ENCODE measurements at places on chromosomes 1 and 21. TPM values are rescaled to one million over a fixed set of nuclear protein-coding genes. Genes with fewer than 3 reads are reported as not detected.

DNA sequence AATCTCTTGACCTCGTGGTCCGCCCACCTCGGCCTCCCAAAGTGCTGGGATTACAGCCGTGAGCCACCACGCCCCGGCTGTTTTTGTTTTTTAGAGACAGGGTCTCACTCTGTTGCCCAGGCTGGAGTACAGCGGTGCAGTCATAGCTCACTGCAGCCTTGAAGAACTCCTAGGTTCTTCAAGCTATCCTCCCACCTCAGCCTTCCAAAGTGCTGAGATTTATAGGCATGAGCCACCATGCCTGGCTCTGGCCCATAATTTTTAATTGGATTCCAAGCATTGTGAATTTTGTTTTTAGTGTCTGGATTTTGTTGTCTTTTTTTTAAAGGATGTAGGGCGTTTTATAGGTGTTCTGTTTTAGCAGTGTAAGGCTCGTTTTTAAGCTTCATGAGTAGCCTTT, 28.6 kb upstream of the TXLNA start:
- no peaks in the 10 kb centered on the region for H3K36me3 ChIP-seq
- no peak overlapping the region for H3K27ac ChIP-seq
- DNase-seq = no peak
- no peak overlapping the region for H3K4me3 ChIP-seq
- H3K27me3 ChIP-seq = no peaks in the 10 kb centered on the region

The DCST2 gene
- 0.81 TPM for total RNA-seq

- no peak overlapping the region for H3K27ac ChIP-seq
- DNase-seq = no peak
- H3K4me1 ChIP-seq = no peaks in the 10 kb centered on the region
Measured at GRCh38 chr21:36507397-36508018, 27.6 kb upstream of the CLDN14 start.

DNA sequence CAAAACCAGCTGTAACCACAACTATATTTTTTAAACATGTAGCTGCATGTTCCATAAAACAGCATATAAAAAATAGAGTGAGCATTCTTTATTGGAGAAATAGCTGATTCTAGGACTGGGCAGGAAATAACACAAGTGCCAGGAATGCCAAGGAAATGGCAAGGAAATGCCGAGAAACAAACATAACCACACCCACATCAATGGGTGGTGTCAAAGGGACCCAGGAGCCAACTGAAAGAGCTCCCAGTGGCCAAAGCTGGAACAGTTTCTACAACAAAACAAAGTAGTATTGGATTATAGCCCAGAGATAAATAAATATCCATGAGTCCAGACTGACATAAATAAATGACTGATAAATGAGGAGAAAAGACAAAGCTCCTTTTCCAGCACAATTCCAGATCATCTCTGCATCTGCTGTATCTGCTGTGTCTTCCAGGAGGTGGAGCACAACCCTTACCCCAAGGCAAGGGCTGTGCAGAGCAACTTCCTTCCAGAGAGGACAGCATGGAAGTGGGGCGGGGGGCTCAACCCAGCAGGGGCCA, 28.1 kb downstream of the ADARB1 start:
- DNase-seq = no peak
- H3K4me3 ChIP-seq = no peak overlapping the region
- peaks cover 4% of the 10 kb centered on the region for H3K4me1 ChIP-seq
- H3K27me3 ChIP-seq = no peaks in the 10 kb centered on the region
- no peaks in the 10 kb centered on the region for H3K36me3 ChIP-seq

DNA sequence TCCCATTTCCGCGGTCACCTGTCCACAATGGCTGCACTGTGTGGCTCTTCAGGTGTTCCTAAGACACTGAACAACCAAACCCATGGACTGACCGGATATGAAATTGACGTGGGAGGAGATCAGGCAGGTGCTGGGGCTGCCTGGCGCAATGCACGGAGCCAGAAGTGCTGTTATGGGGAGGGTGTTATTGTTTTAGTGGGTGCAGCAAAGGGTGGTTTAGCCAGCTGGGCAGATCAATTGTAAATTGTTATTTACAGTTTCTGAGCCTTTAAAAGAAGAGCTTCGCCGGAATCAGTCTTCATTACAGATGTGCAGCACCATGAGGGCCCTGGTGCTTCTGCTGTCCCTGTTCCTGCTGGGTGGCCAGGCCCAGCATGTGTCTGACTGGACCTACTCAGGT, at the start of gene CA6:
Gene CA6, plus strand, starts transcription at position 301 of the 400 bp plus-strand sequence. Its CDS starts 19 bp downstream, at position 320.
- no peak within 1 kb of the TSS for H3K27ac ChIP-seq
- no peak for DNase-seq
- H3K4me1 ChIP-seq = no peaks in the 10 kb centered on the region
- no peaks in the 10 kb centered on the region for H3K36me3 ChIP-seq

- no peak for DNase-seq
- no peak overlapping the region for H3K27ac ChIP-seq
- H3K36me3 ChIP-seq = no peaks in the 10 kb centered on the region
- no peak overlapping the region for H3K4me3 ChIP-seq
- H3K27me3 ChIP-seq = no peaks in the 10 kb centered on the region
- no peaks in the 10 kb centered on the region for H3K4me1 ChIP-seq
Measured at GRCh38 chr1:85934516-85934915, 222.1 kb downstream of the COL24A1 start.

The ASCL5 gene
- total RNA-seq = not detected

DNA sequence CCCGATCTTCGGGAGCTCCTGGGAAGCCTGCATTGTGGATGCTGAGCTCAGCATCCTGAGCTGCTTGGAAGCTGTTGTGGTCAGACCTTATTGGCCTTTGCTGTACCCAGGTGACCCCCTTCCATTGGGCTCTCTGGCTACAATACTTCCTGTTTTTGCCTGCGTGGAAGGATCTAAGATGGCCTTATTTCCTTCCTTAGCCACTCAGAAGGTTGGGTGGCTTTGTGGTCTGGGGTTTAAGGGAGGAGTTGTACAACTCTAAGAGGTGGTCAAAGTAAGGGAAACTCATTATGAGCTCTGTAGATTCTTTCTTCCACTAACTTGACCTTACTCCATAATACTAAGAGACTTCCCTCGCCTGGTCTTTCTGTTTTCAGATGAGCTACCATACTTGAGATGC, 17.7 kb downstream of the PFKFB2 start:
- no peaks in the 10 kb centered on the region for H3K4me1 ChIP-seq
- no peaks in the 10 kb centered on the region for H3K27me3 ChIP-seq
- no peaks in the 10 kb centered on the region for H3K36me3 ChIP-seq
- DNase-seq = no peak
- no peak overlapping the region for H3K4me3 ChIP-seq

GRCh38 chr1:178457651-178458050, 39.1 kb downstream of the CLEC20A start:
- H3K4me3 ChIP-seq = no peak overlapping the region
- no peak overlapping the region for H3K27ac ChIP-seq

The TAS1R1 gene
- 0.20 TPM for total RNA-seq

The PLPP3 gene
- total RNA-seq = 183 TPM

- no peak overlapping the region for H3K4me3 ChIP-seq
- H3K27ac ChIP-seq = no peak overlapping the region
- no peak for DNase-seq
- H3K27me3 ChIP-seq = no peaks in the 10 kb centered on the region
Measured at GRCh38 chr1:244060686-244061085, 9.6 kb downstream of the ZBTB18 start.

GRCh38 chr1:215529111-215529510, 38.0 kb upstream of the KCTD3 start:
- H3K36me3 ChIP-seq = no peaks in the 10 kb centered on the region
- no peak overlapping the region for H3K27ac ChIP-seq
- H3K4me1 ChIP-seq = no peaks in the 10 kb centered on the region
- DNase-seq = no peak
- H3K27me3 ChIP-seq = no peaks in the 10 kb centered on the region
- H3K4me3 ChIP-seq = no peak overlapping the region

DNA sequence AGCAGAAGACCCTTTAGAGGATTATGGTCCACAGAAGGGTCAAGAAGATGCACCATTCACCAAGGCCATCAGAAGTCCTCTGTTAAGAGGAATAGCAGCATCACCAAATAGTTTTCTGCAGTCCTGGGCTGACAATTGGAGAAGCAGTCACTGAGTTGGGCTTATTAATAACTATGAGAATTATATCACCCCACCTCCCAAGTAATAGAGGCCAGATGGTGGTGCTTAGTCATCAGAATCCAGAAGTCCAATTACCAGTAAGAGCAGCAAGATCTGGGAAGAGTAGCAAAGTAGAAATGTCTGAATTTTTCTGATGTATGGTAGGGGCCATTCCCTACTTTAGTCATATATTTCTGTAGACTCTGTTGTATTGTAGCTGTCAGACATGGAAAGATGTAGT, 6.1 kb upstream of the PSMA5 start:
- no peaks in the 10 kb centered on the region for H3K36me3 ChIP-seq
- H3K4me3 ChIP-seq = no peak overlapping the region
- H3K4me1 ChIP-seq = no peaks in the 10 kb centered on the region
- no peaks in the 10 kb centered on the region for H3K27me3 ChIP-seq

The NBPF4 gene
- total RNA-seq = not detected

- no peaks in the 10 kb centered on the region for H3K27me3 ChIP-seq
- DNase-seq = no peak
- H3K4me3 ChIP-seq = no peak overlapping the region
- no peaks in the 10 kb centered on the region for H3K36me3 ChIP-seq
- peaks cover 22% of the 10 kb centered on the region for H3K4me1 ChIP-seq
Measured at GRCh38 chr21:32806810-32807386, 35.3 kb upstream of the PAXBP1 start.

The GNAT2 gene
- total RNA-seq = not detected

DNA sequence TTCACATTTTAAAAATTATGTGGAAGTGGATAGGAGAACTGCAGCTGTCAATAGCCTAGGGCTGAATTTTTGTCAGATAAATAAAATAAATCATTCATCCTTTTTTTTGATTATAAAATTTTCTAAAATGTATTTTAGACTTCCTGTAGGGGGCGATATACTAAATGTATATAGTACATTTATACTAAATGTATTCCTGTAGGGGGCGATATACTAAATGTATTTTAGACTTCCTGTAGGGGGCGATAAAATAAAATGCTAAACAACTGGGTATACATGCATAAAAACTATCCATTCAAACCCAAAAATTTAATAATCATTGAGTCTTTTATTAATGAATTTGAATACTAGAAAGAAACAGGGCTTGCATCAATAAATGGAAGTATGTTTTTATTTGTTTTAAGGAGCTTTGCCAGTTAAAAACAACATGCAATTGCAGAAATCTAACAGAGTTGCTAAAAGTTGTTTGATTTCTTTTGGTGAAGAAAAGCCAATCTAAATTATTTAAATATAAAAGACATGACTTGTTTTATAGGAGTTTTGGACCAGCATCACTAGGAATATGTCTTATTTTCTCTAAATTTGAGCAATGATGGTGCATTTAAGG, 31.4 kb downstream of the CLCA1 start:
- H3K27ac ChIP-seq = no peak overlapping the region
- H3K4me1 ChIP-seq = no peaks in the 10 kb centered on the region
- no peaks in the 10 kb centered on the region for H3K36me3 ChIP-seq
- no peak for DNase-seq
- no peak overlapping the region for H3K4me3 ChIP-seq

The RPS6KA1 gene
- total RNA-seq = 3.2 TPM

GRCh38 chr1:231157311-231157710, 4.5 kb upstream of the TRIM67 start:
- H3K36me3 ChIP-seq = no peaks in the 10 kb centered on the region
- no peak overlapping the region for H3K27ac ChIP-seq
- H3K27me3 ChIP-seq = no peaks in the 10 kb centered on the region
- no peak overlapping the region for H3K4me3 ChIP-seq
- peaks cover 5% of the 10 kb centered on the region for H3K4me1 ChIP-seq
- DNase-seq = no peak

DNA sequence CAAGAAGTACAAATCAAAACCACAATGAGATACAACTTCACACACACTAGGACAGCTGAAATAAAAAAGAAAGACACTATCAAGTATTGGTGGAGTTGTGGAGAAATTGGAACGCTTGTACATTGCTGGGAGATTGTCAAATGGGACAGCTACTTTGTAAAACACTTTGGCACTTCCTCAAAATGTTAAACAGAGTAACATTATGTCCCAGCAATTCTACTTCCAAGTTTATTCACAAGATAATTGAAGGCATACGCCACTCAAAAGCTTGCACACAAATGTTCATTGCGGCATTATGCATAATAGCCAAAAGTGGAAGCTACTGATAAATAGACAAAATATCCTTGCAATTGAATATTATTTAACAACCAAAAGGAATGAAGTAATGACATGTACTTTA, 199.9 kb upstream of the KCNK2 start:
- no peak overlapping the region for H3K4me3 ChIP-seq
- no peak for DNase-seq
- no peaks in the 10 kb centered on the region for H3K27me3 ChIP-seq
- H3K36me3 ChIP-seq = no peaks in the 10 kb centered on the region

Measured in ovary (tissue), 10 donors.